ENCODE measurements at places on chromosomes 12 and 14. TPM values are rescaled to one million over a fixed set of nuclear protein-coding genes. Genes with fewer than 3 reads are reported as not detected.
A peak's percentile ranks its signal among the peaks of the same experiment; 100 is the strongest.

DNA sequence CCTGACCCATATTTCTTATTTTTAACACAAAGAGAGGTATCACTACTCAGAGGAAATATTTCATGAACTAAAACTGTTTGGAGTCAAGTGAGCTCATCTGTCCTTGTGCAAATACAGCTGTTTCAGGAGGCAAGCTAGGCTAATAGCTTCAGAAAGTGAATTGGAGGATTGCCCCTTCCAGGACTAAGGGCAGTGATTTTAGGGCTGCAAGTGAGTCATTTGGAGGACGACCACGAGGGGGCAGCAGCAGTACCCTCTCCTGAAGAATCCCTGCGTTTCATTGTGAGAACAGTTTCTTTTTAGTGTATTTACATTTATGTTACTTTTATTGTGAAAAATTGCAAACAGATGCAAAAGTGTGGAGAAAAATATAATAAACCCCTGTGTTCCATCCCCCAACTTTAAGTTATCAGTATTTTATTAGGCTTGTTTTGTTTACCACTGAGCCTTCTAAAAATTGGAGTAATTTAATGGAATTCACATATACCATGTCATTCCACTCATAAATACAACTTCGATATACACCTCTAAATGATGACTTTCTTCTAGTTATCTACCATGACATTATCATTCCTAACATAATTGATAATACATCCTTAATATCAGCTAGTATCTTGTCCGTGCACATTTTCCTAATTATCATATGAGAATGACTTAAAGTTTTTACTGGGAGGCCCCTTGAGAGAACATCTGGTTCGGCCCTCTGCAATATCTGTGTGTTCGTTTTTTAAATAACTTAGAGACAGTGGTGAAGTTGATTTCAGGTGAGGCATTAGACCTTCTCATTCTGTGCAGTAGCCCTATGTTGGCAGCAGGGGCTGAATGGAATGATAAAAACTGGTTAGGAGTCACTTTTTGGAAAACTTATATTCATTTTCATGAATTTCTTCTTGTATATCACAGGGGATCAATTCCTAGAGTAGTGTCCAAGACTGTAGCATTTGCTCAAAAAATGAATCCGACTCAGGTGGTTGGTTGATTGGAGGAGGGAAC lies 13.7 kb downstream of the FOXJ2 start:
- peak; percentile 75 for DNase-seq

The PDZRN4 gene
- 0.20 TPM for total RNA-seq

DNA sequence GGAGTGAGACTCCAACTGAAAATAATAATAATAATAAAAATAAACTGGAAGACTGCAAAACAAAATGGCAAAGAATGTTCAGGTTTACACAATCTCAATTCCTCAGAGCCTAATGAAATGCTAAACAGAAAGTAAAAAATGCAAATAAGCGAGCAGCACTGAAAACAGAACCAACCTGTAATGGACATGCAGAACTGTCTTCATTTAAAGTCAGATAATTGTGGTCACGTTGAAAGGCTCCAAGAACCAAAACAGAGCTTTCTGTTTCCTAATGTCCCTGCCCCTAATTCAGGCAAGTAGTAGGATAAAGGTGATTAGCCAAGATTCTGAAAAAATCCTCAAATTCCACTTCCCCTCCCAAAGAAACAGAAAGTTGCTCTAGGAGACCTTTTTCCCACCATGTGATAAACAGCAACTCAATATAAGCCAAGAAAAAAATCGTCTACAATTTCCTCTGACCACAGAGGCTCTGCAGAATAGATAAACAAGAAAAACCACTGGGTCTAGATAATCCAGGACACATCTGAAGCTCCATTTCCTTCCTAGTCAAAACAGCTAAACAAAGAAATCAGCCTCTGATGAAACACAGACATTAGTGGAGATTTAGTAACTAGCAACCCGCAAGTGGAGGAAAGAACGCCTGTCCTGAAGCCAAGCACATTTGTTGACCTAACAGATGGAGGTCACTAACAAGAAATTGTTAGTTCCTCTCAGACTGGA lies 3.0 kb downstream of the MIS18BP1 start:
- DNase-seq: no peak

DNA sequence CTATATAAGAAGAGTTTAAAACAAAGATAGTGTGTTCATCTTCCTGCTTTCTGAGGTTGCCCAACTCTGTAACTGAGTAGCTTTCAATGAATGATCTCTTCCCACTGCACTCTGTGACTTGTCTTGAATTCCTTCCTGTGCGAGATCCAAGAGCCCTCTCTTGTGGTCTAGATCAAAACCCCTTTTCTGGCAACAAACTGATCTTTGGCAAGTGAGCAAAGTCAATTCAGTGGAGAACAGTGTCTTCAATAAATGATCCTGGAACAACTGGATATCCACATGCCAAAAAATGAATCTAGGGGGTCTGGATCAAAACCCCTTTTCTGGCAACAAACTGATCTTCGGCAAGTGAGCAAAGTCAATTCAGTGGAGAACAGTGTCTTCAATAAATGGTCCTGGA lies 8.5 kb downstream of the CFAP54 start:
- DNase-seq: no peak

DNA sequence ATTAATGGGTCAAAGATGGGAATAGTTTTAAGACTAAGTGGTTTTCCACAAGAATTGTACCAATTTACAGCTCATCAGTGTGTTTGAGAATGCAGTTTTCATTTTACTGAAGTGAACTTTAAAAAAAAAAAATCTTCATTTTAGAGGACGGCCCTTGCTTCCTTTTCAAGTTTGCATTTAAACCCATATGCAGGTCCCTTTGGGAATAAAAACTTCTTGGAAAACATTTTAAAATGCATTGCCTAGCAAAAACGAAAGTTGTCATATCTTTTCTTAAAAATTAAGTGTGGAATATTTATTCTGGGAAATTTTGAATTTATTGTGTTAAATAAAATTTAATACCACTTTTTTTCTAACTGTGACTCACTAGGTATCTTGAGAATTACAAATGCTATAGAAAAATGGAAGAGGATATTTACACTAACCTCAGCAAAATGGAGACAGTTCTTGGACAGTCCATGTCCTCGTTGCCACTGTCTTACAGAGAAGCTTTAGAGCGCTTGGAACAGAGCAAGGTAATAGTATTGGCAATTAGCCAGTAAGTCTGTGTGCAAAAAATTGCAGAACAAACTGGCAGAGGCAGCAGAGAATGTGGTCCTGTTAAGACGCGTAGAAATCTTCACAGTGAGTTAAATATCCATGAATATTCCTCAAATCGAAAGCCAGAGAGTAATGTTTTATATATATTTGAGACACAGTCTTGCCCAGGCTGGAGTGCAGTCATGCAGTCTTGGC lies 209.7 kb downstream of the SYNE2 start:
- no peak for DNase-seq

- DNase-seq: no peak
These were observed 1535.9 kb upstream of the FLRT2 start for GRCh38 chr14:83994020-83994419.

The TPPP2 gene
- 4.6 TPM for total RNA-seq

DNA sequence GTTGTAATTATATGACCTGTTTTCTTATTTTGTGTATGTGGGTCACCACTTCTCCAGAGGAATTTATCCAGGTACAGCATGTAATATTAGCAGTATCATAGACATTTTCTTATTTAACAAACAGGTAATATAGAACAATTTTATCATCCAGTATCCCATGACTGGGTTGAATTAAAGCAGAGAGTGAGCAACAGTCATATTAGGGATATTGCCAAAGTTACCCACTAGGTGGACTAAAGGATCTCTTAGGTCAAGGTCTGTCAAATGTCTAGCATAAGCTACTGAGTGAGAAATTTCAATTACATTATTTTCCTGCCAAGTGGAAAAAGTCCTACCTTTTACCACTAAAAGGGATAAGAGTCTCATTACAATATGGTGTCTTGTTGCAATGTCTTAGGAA lies 62.1 kb upstream of the TRIM9 start:
- no peak for DNase-seq

The RNF212B gene
- total RNA-seq: not detected

DNA sequence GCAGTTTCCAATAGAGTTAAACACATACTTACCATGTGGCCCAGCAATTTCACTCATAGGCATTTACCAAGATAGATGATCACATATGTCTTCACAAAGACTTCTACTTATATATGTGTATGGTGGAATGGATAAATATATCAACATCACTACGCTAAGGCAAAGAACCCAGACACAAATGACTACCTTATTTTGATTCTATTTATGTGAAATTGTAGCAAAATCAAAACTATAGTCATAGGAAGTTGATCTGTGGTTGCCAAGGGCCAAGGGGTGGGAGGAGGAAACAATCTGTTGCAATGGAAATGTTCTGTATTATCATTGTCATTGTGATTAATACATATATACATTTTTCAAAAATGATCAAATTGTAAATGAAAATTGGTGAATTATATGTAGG lies 47.7 kb upstream of the ANP32D start:
- DNase-seq: no peak

GRCh38 chr14:91021991-91022621 lies 38.3 kb downstream of the RPS6KA5 start:
- DNase-seq: no peak

The KLRB1 gene
- 0.15 TPM for total RNA-seq

GRCh38 chr14:52776816-52777215 lies 14.6 kb downstream of the GNPNAT1 start:
- DNase-seq: no peak

DNA sequence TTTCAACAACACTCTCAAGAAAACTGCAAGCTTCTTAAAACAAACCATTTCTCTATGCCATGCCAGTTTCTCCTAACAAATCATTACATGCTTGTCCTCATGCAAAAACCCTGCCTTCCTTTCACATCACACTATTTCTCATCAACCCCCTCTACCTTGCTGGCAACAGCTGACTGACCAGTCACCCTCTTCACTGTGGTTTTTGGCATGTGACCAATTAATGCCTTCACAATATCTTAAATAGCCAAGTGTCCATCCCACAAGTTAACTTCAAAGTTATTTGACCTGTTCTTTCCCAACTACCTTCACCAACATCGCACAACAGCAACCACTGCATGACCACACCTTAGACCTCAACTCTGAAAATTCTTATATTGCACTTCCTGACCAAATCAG lies 159.6 kb downstream of the CEP128 start:
- DNase-seq: no peak

GRCh38 chr14:68849416-68849815 lies 56.5 kb upstream of the ZFP36L1 start:
- DNase-seq: no peak

GRCh38 chr12:58117201-58117600 lies 175.8 kb downstream of the ATP23 start:
- DNase-seq: no peak

DNA sequence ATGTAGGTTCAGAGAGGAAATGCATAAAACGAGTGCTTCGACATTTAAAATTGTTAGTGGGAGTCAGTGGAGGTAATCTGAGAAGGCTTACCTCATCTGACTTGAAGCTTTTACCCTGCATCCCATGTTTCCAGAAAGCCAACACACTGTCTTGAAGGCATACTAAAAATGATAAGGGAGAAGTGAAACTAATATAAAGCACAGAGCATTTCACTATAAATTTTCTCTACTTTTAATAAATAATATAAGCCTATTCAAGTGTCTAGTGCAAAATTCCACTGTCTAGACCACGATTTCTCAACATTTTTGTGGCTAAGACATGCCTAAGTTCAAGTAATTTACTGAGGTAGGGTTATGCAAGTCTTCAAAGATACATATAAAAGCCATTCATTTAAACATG lies 29.1 kb upstream of the CDKL1 start:
- no peak for DNase-seq

- DNase-seq: no peak
These were observed 15.8 kb downstream of the JAG2 start for GRCh38 chr14:105152794-105153241.

DNA sequence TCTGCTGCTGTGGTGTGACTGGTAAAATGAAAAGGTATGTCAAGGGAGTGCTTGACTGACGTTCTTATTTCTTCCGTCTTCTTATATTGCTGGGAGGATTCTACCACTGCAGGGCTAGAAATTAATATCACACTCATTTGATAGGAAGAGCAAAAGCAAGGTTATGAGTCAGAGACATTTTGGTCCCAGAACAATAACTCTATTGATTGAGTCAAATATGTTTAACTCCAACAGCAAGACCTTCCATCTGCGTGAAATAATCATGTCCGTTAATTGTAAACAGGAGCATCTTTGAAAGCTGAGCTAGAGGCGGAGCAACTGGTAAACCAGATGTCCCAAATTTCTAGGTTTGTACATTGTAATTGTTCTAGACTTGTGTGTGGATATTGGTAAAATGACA lies 1293.6 kb downstream of the AACS start:
- DNase-seq: no peak

The TAOK3 gene
- 15.5 TPM for total RNA-seq

DNA sequence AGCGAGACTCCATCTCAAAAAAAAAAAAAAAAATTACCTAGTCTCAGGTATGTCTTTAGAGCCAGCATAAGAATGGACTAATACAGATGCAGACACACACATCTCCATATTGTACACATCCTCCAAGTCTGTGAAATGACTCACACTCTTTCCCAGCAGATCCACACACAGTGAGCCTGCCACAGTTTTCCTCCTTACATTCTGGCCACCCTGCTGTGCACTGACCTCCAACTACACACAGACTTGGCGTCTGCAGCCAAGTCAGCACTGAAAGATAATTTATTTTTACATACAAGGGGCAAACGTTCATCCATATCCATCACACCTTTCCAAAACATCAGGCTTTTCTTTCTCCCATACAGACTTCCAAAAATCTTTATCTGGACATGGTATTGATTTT lies 115.9 kb downstream of the SLC25A21 start:
- DNase-seq: no peak

- DNase-seq: no peak
These were observed 26.9 kb downstream of the MOK start for GRCh38 chr14:102277874-102278630.

- DNase-seq: no peak
These were observed 49.3 kb downstream of the DLK1 start for GRCh38 chr14:100775831-100776591.

DNA sequence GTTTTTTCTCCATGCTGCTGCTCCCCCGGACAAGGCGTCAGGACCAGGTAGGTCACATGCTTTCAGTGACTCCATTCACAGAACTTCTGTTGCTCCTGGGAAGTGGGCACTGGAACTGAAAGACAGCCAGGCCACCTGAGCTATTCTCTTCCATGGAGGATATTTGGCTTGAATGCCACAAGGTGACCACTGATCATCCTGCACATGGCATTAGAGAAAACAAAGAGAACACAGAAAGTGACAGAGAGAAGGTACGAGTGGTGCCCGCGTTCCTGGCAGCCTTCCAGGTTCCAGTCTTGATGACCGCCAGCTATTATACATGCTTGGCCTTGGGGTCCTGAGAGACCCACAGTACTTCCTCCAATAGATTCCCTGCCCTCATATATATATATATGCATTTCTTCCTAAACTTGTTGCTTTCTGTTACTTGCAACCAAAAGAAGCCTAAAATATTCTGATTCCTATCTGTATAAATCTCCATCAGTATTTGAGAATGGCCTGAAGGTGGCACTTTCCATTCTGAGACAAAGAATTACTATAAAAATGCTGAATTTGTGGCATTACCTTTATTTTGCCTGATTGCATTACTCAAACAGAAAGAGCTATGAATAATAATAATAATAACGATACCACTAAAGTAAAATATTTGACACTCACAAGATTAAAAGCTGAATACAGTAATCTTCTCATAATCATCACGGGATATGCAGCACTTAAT lies 174.9 kb downstream of the FOXN3 start:
- DNase-seq: no peak

GRCh38 chr12:11941606-11942337 lies 129.0 kb upstream of the BCL2L14 start:
- no peak for DNase-seq

The CCDC175 gene
- not detected for total RNA-seq

Data from left lobe of liver (tissue), 2 donors.